Foreskin keratinocyte (primary cell): ENCODE measurements at places on chromosomes 7 and 10.

- DNase-seq: no peak
Measured at GRCh38 chr7:2202901-2203765, 29.6 kb downstream of the MAD1L1 start.

GRCh38 chr7:156504687-156505545 lies 135.7 kb upstream of the RNF32 start:
- DNase-seq: no peak

DNA sequence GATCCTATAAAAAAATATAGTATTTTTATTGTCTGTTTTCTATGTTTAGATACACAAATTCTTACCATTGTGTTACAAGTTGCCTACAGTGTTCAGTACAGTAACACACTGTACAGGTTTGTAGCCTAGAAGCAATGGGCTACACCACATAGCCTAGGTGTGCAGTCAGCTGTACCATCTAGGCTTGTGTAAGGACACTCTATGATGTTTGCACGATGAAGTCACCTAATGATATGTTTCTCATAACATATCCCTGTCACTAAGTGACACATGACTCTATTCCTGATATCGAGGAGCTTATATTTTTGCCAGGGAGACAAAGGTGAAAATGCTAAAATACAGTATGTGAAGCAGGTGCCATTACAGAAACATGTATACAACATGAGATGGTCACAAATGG lies 18.6 kb downstream of the ZNF25 start:
- no peak for DNase-seq

DNA sequence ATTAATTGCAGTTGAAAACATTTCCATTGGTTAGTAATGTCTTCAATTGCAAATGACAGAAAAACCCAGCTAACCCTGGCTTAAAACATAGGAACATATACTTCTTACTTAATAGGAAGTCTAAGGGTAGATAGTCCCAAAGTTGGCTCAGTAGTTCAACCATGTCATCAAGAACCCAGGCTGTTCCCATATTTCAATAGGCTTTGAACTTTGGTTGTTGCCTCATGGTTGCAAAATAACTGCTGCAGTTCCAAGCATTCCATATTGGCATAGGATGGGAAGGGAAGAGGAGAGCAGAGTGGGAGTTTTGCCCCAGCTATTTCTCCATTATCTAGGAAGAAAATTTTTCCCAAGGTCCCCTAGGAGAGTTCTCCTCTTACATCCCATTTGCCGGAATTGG lies 81.4 kb upstream of the EEPD1 start:
- DNase-seq: no peak

DNA sequence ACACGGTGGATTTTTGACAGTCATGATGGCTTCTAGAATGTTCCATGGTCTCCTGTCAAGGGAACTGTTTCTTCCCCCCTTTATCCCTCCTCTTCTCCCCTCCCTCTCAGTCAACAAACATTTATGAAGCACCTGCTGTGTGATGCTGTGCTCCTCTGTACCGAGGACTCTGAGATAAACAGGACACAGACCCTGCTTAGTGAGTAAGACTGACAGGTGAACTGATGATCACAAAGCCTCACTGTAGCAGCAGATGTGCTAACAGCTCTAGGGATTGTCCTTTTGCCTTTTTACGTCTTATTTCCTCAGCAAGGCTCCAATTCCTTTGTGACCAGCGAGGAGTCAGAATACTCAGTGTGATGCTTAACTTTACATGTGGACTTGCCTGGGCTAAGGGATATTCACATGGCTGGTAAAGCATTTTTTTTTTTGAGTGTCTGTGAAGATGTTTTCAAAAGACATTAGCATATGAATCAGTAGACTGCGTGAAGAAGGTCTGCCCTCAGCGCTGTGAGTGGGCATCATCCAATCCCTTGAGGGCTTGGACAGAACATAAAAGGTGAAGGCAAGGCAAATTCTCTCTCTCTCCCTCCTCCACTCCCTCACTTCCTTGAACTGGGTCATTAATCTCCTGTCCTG lies 170.1 kb downstream of the ADRA2A start:
- DNase-seq: no peak

- DNase-seq: peak; percentile 6
Measured at GRCh38 chr7:44258865-44259546, 58.2 kb downstream of the YKT6 start.

GRCh38 chr7:23380556-23380955 lies 81.4 kb downstream of the MALSU1 start:
- DNase-seq: no peak

- no peak for DNase-seq
Measured at GRCh38 chr7:148975896-148976295, 52.4 kb downstream of the PDIA4 start.

DNA sequence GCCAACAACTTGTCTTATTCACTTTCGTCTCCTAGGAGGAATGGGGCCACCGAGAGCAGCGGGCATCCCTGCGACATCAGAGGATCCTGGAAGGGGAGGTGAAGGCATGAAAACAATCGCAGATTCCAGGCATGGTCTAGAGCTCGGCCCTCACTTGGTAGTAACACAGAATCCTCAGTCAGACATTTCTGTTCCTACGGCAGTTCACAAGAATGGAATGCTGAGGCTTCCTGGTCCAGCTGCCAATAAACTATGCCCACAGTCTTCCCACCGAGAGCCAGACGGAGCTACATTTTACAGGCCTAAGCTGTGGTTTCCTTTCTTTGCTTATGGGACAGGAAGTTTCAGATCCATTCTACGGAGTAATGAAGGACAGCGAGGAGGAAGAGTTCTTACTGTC lies 75.8 kb downstream of the OR13A1 start:
- DNase-seq: no peak

DNA sequence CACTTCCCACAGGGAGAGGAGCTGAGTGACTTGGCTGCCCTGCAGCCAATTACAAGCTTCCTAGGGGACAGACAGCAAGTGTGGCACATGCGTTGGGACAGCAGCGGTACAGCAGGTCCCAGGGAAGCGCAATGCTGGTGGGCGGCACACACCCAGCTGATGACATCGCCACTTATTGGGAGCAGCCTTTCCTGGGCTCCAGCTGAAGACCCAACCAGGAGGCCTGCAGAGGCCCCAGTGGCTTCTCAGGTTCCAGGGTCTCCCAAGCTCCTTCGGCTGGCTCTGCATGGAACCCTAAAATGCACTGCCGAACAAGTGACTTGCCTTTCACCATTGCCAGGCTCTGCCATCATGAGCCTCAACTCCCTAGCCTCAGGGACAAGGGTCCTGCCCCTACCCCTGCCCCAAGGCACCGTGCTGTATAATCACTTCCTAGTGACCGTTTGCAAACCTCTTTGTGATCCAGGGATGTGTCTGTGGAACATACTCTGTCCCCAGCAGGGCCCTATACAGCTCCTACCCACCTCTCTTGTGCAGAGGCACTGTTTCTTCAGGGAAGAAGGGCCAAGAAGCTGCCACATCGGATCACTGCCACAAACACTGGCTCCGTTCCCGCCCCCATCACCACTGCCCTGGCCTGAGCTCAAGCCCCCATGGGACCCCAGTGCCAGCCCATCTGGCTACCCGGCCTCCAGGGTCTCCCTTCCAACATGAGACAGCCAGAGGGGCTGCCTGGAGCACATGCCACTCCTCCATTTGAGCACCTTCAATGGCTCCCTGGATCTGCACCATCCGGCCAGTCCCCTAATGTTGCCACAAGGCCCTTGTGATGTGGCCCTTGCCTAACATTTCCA lies 19.3 kb upstream of the SLIT1 start:
- no peak for DNase-seq

DNA sequence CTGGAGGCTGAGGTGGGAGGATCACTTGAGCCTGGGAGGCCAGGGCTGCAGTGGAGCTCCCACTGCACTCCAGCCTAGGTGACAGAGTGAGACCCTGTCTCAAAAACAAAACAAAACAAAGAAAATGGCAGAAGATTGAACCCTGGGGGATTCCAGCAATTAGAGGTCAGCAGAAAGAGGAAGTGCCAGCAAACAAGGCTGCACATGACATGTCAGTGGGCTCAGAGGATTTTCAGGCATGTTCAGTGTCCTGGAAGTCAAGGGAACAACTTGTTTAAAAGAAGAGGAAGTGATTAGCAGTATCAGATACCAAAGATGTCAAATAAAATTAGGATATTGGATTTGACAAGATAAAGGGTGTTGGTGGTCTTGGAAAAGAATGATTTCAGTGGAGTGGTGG lies 32.3 kb downstream of the RAB18 start:
- no peak for DNase-seq

DNA sequence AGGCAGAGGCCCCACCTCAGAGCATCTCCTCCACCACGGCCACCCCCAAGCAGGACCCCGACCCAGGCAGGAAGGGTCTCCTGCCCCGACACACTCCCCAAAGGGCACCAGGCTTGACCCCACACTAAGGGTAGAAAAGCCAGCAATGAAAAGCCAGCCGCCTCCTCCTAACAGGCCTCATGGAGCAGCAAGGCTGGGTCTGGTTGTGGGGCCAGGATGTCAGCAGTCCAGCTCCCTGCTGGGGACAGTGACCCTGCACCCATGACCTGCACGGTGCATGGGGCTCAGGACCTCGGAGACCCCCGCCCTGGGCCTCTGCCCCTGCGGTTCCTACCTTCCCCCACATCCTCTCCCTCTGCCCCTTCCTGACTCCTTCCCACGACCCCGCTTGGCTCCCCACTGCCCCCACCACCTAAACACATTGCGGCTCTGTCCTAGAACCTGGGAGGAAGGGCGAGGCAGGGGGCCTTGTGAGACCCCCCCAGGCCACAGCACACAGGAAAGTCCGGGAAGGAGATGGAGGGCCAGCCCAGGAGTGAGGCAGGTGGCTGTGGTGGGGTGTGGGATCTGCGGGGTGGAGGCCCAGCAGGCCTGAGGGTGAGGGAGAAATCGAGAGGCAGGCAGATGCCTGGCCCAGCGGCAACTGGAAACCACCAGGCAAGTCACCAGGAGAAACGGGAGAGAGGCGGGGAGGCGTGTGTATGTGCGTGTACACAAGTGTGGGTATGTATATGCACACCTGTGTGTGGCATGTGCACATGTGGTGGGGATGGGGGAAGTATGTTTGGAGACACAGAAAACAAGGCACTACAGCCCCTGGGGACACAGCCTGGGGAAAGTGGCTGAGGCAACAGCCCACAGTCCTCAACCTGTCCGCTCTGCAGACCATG lies 229.9 kb downstream of the MAD1L1 start:
- DNase-seq: no peak

DNA sequence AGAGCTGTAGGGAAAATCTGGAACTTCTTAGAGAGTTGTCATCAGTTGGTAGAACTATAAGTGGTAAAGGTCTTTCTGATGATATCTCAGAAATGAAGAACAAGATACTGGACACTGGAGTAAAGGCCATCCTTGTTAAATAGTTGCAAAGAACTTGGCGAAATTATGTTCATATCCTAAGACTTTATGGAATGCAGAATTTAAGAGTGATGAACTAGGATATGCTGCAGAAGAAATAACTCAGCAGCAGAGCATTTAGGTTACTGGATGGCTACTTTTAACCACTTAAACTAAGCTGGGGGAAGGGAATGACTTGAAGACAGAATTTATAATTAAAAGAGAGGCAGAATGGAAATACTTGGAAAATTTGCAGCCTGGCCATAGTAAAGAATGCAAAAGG lies 23.7 kb downstream of the PTEN start:
- DNase-seq: no peak

DNA sequence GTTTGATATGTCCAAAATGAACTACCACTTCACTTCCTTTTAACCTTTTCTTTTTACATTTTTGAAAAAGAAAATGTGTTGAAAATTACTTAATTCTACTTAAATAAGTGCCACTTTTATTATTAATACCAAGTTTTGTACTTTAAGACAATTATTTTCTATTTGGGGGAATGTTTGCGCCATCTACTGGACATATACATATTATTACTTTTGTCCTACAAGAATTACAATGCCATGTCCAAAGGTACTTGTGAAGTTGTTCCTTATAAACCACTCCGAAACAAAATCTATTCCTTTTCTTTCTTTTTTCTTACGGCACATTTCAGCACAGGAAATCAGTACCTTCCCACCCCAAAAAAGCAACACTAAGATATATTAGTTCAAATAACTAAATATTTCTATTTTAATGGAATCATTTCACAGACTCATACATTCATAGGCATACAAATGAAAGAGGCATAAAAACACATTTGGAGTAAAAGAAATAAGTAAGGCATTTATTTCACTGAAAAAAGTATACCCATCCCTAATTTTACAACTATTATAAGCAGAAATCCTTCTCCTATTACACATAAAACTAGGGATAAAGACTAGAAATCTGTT lies 169.9 kb downstream of the RNF133 start:
- no peak for DNase-seq

DNA sequence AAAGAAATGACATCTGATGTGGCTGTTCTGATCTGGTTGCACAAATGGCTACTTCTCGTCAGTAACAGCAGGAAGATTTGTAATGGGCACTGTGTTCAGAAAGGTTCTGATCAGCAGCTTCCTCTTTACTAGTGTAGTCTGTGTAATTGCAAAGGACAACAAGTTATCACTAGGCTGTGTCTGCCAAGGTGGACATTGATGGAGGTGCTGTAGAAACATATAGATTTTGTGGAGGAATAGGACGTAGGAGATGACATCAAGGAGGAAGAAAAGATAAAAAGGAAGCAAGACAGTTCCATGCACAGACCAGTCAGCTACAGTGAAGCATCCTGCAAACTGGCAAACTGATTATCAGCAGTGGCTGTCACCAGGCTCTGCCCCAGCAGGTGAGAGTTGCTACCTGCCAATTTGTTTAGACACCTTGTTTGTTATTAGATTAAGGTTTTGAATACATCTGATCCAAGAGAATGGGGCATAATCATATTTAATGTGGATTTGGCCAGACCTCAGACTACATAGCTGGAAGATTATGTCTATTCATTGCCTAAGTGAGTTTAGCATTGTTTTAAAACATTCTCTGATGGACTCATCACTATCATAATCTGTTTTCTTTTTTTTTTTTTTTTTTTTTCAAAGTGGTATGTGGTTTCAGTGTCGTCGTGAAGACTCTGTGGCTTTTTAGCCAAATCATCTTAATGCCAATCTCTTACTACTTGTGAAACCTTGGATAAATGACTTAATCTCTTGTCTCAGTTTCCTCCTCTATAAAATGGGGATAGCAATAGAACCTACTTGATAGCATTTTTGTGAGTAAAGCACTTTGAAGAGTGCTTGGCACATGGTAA lies 417.9 kb upstream of the LRGUK start:
- DNase-seq: no peak

DNA sequence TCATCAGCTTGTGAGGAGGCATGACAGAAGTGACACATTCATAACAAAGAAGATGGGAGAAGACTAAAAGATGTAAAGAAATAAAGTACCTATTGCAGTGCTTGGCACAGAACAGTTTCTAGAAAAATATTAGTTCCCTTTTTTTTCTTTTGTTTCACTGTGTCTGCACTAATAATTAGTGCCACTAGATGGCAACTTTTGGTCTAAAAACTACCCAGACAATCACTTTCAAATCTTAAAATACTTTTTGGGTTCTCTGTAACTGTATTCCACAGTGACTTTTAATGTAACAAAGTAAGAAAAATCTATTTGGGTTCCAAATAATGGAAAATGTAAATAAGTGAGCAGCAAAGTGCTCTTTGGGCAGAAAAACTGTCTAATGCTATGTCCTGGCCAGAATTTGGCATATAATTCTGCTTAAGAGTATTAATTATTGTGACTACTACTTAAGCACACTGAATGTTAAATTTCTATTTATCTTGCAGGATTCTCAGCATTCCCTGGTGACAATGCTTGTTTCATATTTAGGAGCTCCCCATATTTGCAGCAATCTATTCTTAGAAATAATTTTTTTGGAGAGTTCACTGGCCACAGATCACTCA lies 134.8 kb upstream of the KIF5B start:
- DNase-seq: no peak
